ENCODE measurements at places on chromosomes 3 and 15. TPM values are rescaled to one million over a fixed set of nuclear protein-coding genes. Genes with fewer than 3 reads are reported as not detected.
A peak's percentile ranks its signal among the peaks of the same experiment; 100 is the strongest.

DNA sequence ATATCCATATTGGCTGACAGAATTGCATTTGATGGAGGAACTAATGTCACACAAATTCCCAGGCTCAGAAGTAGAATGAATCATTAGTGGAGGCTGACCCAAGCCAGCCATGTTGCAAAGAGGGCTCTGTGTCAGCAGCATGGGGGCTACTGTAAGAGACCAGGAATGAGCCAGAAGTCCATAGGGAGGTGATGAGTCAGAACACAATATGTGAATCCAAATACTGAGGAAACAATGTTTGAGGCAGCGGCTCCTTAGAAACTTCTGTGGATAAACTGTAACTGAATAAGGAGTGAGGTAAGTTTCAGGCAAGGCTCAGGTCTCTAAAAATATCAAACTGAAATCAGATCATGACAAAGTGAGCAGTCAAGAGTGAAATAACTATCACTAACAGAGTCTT lies 170.7 kb downstream of the WDR72 start:
- H3K27ac ChIP-seq = no peak overlapping the region
- no peak for DNase-seq
- no peaks in the 10 kb centered on the region for H3K27me3 ChIP-seq
- no peaks in the 10 kb centered on the region for H3K4me1 ChIP-seq
- no peak overlapping the region for H3K4me3 ChIP-seq
- H3K36me3 ChIP-seq = no peaks in the 10 kb centered on the region

DNA sequence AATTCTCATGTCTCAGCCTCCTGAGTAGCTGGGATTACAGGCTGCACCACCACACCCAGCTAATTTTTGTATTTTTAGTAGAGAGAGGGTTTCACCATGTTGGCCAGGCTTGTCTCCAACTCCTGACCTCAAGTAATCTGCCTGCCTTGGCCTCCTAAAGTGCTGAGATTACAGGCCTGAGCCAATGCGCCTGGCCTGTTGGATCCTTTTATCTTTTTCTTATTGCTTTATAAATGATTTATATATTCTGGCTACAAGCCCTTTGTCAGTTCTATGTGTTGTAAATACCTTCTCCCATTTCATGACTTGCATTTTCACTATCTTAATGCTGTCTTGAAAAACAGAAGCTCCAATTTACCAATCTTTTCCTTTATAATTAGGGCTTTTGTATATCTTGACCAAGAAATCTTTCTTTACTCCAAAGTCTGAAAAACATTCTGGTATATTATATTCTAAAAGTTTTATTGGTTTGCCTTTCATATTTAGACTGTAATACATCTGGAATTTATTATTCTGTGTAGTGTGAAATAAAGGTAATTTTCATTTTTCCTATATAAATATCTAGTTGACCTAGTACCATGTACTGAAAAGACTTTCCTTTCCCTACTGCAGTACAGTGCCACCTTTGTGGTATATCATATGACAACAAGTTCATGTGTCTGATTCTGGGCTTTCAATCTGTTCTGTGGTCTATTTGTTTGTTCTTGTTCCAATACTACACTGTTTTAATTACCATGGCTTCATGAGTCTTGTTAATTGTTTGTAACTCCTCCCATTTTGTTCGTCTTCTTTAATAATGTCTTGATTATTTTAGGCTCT lies 52.9 kb upstream of the RNU6-1 start:
- H3K27ac ChIP-seq = no peak overlapping the region
- H3K36me3 ChIP-seq = no peaks in the 10 kb centered on the region
- no peak overlapping the region for H3K4me3 ChIP-seq

- no peaks in the 10 kb centered on the region for H3K4me1 ChIP-seq
- no peak for DNase-seq
- no peak overlapping the region for H3K27ac ChIP-seq
Observed at GRCh38 chr3:37338500-37338899, 164.1 kb upstream of the LRRFIP2 start.

GRCh38 chr15:42063122-42063848 lies 31.1 kb downstream of the PLA2G4D start:
- DNase-seq = no peak
- H3K4me3 ChIP-seq = no peak overlapping the region
- no peaks in the 10 kb centered on the region for H3K36me3 ChIP-seq

- peak overlapping the region; percentile 94 for H3K27ac ChIP-seq
- no peaks in the 10 kb centered on the region for H3K36me3 ChIP-seq
- no peaks in the 10 kb centered on the region for H3K27me3 ChIP-seq
- no peak overlapping the region for H3K4me3 ChIP-seq
Observed at GRCh38 chr3:52528586-52529375, 4.9 kb downstream of the NT5DC2 start.

GRCh38 chr3:33491721-33492120 lies 51.5 kb upstream of the UBP1 start:
- no peaks in the 10 kb centered on the region for H3K27me3 ChIP-seq
- DNase-seq = no peak
- no peaks in the 10 kb centered on the region for H3K36me3 ChIP-seq

- peaks cover 3% of the 10 kb centered on the region for H3K4me1 ChIP-seq
- no peak overlapping the region for H3K4me3 ChIP-seq
- no peaks in the 10 kb centered on the region for H3K27me3 ChIP-seq
- H3K27ac ChIP-seq = no peak overlapping the region
- H3K36me3 ChIP-seq = no peaks in the 10 kb centered on the region
Observed at GRCh38 chr3:55570271-55570711, 83.2 kb upstream of the WNT5A start.

DNA sequence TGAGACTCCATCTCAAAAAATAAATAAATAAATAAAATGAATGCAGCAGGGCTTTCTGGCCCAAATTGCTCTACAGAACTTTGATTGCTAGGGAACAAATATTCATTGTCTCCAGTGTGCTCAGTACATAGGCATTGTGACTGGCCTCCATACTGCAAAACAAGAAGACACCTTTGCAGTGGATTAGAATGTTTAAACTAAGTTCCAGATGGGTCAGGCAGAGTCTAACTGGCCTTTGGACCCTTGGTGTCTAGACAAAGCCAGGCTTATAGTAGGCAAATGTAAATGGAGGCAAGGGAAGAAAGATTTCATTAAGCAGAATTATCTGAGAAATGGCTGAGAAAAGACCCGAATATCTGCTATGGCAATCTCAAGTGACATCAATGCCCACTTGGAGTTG lies 335.2 kb upstream of the C2CD4B start:
- H3K27ac ChIP-seq = peak overlapping the region; percentile 4
- no peak overlapping the region for H3K4me3 ChIP-seq
- H3K4me1 ChIP-seq = no peaks in the 10 kb centered on the region
- H3K27me3 ChIP-seq = no peaks in the 10 kb centered on the region

DNA sequence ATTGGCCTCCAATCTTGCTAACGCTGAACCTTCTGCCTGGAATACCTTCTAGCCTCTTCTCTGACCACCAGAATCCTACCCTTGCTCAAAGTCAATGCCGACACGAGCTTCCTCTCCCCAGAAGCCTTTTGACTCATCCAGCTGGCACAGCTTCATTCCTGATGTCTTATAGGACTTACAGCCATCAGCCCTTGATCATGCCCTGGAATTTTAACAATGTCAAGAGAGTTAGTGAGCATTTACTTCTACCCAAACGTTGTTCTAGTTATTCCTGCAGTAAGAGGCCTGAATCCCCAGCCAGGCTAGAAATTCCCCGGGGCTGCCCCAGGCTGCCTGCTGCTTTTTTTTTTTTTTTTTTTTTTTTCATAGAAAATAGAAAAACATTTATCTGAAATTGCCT lies 3.9 kb downstream of the CYP1A2 start:
- no peak overlapping the region for H3K27ac ChIP-seq
- DNase-seq = no peak
- no peaks in the 10 kb centered on the region for H3K36me3 ChIP-seq
- H3K27me3 ChIP-seq = no peaks in the 10 kb centered on the region

DNA sequence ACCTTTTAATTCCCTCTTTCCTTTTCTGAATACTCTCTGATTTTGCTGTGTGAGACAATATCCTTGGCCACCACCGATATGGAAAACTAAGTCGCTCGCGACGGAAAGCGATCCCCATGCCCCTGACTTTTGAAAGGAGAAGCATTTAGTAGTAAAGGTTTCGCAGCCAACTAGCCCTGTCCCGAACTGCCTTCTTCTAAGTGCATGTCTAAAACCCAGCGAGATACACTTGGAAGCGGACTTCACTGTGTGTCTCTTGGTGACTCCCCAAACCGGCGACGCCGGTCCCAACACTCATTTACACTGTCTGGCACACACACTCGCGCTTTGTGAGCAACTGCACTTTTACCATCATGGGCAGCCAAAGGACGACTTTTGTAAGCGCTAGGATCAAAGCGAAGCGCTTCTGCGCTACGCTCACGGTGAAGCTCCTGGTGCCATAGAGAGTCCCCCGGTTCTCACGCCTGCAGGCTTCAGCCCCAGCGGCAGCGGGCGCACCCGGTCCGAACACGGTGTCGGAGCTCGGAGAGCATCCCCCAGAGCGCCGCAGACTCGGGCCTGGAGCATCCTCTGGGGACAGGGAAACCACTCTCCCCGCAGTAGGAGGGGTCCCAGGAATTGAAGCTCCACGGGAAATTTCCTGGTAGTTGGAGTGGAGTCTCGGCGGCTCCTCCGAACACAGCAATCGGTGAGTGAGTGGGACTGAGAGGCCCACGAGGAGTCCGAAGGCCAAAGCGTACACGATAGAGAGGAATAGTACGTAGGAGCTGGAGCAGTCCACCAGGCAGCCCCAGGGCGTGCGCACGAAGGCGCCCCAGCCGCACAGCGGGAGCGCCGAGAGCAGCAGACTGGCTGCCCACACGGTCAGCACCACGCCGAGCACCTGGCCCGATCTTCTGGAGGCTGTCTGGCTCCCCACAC lies 1.4 kb downstream of the GPR149 start:
- H3K27ac ChIP-seq = no peak overlapping the region
- no peak for DNase-seq
- no peaks in the 10 kb centered on the region for H3K36me3 ChIP-seq

GRCh38 chr15:92714477-92715401 lies 59.2 kb upstream of the FAM174B start:
- H3K27me3 ChIP-seq = no peaks in the 10 kb centered on the region
- H3K27ac ChIP-seq = peak overlapping the region; percentile 87
- peak; percentile 72 for DNase-seq
- peak overlapping the region; percentile 70 for H3K4me3 ChIP-seq

DNA sequence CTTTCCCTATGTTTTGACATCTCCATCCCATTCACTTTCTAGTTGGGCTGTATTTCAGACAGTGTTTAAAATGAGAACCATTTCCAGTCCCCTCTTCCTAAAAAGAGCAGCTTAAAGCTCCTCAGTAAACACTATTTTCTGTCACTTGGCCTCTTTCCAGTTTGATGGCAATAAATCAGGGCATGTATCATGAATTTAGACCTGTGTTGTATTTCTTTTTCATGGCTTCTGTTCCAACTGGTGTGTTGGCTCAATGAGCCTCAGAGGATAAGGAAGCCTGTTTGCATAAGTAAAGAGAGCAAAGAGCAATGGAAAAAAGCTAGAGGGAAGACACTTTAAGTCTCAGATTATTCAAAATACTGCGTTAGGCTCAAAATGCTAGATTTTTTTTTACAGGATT lies 7.2 kb downstream of the CCDC80 start:
- no peaks in the 10 kb centered on the region for H3K4me1 ChIP-seq
- peak overlapping the region; percentile 53 for H3K4me3 ChIP-seq
- H3K27me3 ChIP-seq = no peaks in the 10 kb centered on the region
- DNase-seq = no peak
- H3K27ac ChIP-seq = no peak overlapping the region
- H3K36me3 ChIP-seq = no peaks in the 10 kb centered on the region

- no peak overlapping the region for H3K4me3 ChIP-seq
- H3K36me3 ChIP-seq = no peaks in the 10 kb centered on the region
- H3K27ac ChIP-seq = no peak overlapping the region
- H3K27me3 ChIP-seq = no peaks in the 10 kb centered on the region
Observed at GRCh38 chr3:62567097-62568021, 194.0 kb upstream of the FEZF2 start.

DNA sequence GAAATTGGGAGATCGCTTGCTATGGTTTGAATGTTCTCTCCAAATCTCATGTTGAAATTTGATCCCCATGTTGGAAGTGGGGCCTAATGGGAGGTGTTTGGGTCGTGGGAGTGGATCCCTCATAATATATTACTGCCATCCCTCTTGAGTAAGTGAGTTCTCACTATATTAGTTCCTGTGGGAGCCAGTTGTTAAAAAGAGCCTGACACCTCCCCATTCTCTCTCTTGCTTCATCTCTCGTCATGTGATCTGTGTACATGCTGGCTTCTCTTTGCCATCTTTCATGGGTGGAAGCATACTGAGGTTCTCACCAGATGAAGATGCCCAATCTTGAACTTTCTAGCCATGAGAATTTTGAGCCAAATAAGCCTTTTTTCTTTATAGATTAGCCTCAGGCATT lies 43.0 kb upstream of the IL20RB start:
- H3K27me3 ChIP-seq = no peaks in the 10 kb centered on the region
- no peaks in the 10 kb centered on the region for H3K4me1 ChIP-seq
- no peaks in the 10 kb centered on the region for H3K36me3 ChIP-seq
- DNase-seq = no peak
- no peak overlapping the region for H3K4me3 ChIP-seq

DNA sequence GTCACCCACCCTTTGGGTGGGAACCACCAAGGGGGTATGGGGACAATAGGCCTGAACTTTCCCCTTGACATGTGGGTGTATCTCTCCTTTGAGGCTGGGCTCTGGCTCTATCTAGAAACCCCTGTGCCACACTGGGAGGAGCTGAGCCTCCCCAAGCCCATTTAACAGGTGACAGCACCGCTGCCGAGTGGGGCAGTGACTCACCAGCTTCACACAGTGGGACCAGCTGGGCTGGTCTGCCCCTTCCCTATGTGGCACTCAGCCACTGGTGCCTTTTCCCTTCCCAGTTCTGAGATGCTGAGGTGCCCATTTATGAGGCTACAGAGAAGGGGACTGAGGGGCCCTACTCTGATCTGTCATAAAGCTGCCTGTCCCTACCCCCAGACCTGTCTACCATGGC lies 5.1 kb downstream of the PSTPIP1 start:
- H3K36me3 ChIP-seq = no peaks in the 10 kb centered on the region
- no peak overlapping the region for H3K27ac ChIP-seq
- H3K4me3 ChIP-seq = no peak overlapping the region
- no peaks in the 10 kb centered on the region for H3K27me3 ChIP-seq
- no peaks in the 10 kb centered on the region for H3K4me1 ChIP-seq

DNA sequence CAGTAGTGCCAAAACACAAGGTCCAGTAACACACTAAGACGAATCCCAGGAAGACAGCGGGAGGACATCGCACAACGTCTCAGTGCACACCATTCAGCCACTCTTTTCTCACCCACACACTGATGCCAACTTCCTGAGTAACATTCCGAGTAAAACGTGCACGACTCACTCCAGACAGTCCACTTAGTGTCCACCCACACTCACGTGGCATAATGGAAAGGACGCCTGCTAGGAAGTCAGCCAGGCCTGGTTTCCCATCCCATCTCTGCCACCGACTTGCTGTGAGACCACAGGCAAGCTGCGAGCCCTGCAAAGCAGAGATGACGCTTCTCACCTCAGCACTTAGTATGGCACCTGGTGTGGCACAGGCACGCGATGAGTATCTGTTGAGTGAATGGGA lies 36.8 kb upstream of the VGLL4 start:
- no peaks in the 10 kb centered on the region for H3K36me3 ChIP-seq
- no peak overlapping the region for H3K4me3 ChIP-seq
- no peaks in the 10 kb centered on the region for H3K4me1 ChIP-seq

- no peak overlapping the region for H3K4me3 ChIP-seq
- no peak overlapping the region for H3K27ac ChIP-seq
- no peaks in the 10 kb centered on the region for H3K4me1 ChIP-seq
- H3K36me3 ChIP-seq = no peaks in the 10 kb centered on the region
- no peak for DNase-seq
Observed at GRCh38 chr3:13598926-13599886, 50.3 kb downstream of the FBLN2 start.

TERC gene
- 179 TPM for total RNA-seq

CLDN16 gene
- not detected for total RNA-seq

CD200R1L gene
- not detected for total RNA-seq

SENP8 gene
- total RNA-seq = 2.0 TPM

TRPM1 gene
- not detected for total RNA-seq

CCR8 gene
- not detected for total RNA-seq

GOLGA6L7 gene
- not detected for total RNA-seq

CCRL2 gene
- total RNA-seq = 9.2 TPM

RASGRP1 gene
- 0.96 TPM for total RNA-seq
